ENCODE measurements at places on chromosomes 13 and 19.

- peak; percentile 34 for DNase-seq
Observed at GRCh38 chr19:47370045-47370611, 21.0 kb downstream of the DHX34 start.

- no peak for DNase-seq
Observed at GRCh38 chr19:42325896-42326771, 699 bp downstream of the MEGF8 start.

GRCh38 chr13:101655435-101655834 is 203.0 kb downstream of the ITGBL1 start:
- no peak for DNase-seq

GRCh38 chr13:25190771-25191170 is 18.7 kb upstream of the AMER2 start:
- DNase-seq, result no peak

GRCh38 chr13:88074794-88075510 is 403.8 kb downstream of the SLITRK5 start:
- DNase-seq, result no peak

- DNase-seq, result no peak
Observed at GRCh38 chr13:114309806-114310410, 4.4 kb upstream of the CHAMP1 start.

- DNase-seq, result no peak
Observed at GRCh38 chr13:104014803-104015645, 948.8 kb upstream of the SLC10A2 start.

- DNase-seq, result no peak
Observed at GRCh38 chr19:48342841-48343540, 17.6 kb downstream of the EMP3 start.

DNA sequence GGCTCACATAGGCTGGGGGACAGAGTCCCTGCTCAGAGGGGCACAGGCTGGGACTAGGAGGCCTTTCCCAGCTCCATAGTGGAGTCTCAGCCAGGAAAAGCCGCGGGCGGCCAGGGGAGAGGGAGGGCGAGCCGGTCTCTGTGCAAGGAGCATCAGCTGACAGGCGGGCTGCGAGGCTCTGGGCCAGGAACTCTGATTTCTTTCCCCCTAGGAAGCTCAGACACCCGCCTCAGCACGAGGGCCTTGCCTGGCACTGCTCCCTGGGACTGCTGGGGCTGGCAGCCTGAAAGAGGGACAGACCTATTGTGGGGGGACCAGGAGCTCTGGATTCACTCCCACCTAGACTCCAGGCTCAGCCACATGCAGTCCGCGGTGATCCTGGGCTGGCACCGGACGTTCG is 2.2 kb upstream of the PLK5 start:
- DNase-seq, result no peak

- no peak for DNase-seq
Observed at GRCh38 chr19:45215391-45216191, 29.6 kb downstream of the EXOC3L2 start.

DNA sequence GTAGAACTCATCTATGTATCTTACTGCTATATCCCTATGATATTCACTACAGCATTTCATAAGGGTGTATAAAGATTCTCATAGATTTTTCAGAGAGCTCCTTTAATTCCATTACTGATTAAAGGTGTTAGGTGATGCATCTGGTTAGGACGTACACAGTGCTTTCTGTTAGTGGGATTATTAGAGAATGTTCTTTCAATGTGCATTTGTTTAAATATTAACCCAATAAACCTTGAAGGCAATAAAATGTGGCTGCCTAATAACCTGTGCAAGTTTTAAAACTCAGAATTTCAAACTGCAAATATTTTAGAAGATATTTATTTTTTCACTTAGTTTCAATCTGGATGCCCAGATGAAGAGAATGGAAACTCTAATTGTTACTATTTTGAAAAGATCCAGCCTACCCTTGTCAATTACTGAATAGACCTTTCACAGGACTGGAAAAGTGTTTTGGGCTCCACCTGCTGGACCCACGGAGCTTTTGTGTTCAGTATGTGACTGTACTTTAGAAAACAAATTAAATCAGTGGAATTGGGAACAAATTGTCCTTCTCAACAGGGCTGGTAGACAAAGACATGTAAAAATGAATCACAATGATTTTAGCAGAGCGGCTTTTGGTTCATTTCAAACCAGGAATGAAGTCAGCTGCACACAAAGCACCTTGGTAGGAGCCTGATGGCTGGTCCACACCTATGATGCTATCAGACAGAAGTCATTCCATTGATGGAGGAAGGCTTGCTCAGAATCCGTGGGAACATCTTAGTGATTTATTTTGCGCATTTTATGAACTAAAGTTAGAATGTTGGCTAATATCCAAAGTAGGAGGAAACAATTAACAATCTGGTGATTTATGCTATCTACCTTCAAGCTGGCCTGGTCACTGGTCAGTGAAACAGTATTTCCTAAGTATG is 89.4 kb upstream of the RAP2A start:
- DNase-seq, result no peak

- no peak for DNase-seq
Observed at GRCh38 chr13:44790289-44790688, 199.0 kb downstream of the NUFIP1 start.

GRCh38 chr13:51894239-51894638 is 32.5 kb downstream of the CCDC70 start:
- DNase-seq, result no peak

GRCh38 chr19:48509467-48510194 is 2.0 kb downstream of the LMTK3 start:
- DNase-seq, result no peak

- peak; percentile 44 for DNase-seq
Observed at GRCh38 chr13:33927315-33927714, 109.4 kb downstream of the RFC3 start.

DNA sequence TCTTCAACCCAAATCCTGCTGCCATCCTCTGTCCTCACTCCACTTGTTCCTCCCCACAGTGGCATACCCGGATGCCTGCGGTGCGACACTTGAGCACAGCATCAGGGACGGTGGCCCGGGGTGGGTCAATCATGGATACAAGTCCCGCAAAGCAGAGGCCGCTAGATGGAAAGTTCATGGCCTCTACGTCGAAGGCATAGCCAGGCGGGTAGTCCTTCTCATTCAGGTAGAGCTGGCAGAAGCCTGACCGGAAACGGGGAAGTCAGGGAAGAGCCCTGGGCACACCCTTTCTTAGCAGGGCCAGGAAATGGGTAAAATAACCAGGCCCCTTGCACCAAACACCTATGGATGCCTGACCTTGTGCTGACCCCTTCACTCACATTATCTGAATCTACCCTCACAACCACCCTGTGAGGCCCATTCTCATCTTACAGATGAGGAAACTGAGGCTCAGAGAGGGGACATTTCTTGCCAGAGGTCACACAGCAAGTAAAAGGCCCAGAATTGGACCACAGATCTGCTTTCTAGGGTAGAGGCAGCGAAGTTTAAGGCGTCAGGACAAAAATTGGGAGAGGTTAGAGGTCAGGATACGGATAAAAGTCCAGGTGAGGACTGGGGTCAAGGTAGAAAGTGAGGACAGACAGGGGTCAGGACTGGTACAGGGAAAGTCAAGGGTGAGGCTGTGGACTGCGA is 6.5 kb downstream of the ATP4A start:
- no peak for DNase-seq

All from AG09309 (cell line).